Neural crest cell (in vitro differentiated cells): ENCODE measurements at places on chromosomes 16 and 17.

DNA sequence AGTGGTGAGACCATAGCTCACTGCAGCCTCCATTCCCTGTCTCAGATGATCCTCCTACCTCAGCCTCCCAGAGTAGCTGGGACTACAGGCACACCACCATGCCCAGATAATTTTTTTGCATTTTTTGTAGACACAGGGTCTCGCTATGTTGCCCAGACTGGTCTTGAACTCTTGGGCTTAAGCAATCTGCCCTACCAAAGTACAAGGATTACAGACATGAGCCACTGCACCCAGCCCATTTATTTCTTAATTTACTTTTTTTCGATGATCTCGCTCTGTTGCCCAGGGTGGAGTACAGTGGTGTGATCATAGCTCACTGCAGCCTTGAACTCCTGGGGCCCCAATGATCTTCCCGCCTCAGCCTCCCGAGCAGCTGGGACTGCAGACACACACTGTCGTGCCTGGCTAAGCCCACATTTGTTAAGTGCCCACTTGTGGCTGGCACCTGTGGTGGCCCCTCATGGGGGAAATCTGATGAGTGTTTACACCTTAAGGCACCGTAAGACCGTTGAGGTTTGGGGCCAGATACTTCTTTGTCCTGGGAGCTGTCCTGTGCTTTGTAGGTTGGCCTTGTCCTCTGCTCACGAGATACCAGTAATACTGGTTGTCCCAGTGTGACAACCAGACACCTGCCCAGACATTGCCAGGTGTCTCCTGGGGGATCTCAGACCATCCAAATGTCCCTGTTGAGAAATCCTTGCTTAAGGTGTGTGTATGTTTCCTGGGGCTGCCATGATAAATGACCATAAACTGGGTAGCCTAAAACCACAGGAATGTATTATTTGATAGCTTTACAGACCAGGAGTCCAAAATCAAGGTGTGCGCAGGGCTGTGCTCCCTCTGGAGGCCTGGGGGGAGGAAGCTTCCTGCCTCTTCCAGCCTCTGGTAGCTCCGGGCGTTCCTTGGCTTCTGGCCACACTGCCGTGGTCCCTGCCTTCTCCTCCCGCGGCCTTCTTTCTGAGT is 141.4 kb upstream of the GSE1 start:
- no peak for DNase-seq

DNA sequence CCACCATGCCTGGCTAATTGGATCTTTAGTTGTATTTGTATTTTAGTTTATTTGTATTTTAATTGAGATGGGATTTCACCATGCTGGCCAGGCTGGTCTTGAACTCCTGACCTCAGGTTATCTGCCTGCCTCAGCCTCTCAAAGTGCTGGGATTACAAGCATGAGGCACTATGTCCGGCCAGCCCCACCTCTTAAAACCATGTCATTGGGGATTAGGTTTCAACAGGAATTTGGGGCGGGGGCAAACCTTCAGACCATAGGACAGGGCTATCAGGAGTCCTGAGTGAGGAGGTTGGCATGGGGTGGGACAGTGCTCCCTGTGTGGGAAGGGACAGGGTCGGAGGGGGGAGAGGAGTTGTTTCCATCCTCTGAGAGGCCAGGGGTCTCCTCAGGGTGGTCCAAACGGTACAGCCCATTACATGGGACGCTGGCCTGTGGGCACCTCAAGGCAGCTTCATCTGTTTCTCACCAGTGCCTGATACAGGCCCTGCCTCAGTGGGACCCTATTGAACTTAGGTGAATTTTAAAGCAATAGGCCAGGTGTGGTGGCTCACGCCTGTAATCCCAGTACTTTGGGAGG is 21.6 kb downstream of the GAA start:
- DNase-seq, result no peak

DNA sequence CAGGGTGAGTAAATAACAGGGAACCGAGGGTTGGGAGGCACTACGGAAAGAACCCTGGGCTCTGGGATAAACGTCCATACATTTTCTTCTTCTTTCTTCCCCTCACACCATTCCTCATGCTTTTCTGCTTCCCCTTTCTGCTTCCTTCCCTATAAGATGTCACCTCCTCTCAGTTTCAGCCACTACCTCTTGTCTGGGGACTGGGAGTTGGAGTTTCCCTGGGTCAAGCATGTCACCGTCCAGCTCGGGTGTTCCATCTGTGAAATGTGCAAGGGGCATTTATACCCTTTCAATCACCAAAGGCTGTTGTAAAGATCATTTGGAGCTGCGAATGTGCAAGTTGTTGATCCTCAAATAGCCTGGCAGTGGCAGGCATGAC is 17.5 kb upstream of the CCL22 start:
- no peak for DNase-seq

- no peak for DNase-seq
These were observed 2.8 kb downstream of the IRX3 start for GRCh38 chr16:54283725-54284318.

DNA sequence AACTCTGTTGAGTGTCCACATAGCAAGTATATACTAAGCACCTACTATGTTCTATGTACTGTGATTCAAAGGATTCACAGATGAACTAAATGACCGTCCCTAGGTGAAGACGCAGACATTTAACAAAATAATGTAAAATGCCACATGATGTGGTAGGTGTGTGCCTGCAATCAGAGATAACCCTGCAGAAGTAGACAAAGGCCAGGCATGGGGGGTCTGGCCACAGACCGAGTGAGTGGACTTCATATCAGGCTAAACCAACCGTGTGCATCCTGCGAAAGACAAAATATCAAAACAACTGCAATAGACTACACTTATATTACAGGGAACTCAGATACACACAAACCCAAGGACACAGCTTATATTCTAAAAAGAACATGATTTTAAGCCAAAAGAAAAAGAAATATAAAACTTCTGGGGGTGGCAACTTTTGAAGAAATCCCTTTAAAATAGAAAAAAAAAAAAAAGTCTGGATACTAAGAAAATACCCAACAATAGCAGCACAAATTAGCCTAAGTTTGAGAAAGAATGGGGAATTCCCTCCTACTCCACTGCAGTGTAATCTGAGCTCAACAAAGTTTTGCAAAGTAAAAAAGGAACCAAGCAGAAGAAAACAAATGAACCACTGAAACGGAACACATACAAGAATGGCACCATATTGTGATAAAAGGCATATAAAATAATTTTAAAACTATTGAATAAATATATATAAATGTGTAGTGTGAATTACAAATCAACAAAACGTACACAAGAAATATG is 12.3 kb downstream of the HSDL1 start:
- DNase-seq, result no peak

GRCh38 chr17:31078290-31078689 is 16.5 kb upstream of the NF1 start:
- no peak for DNase-seq

DNA sequence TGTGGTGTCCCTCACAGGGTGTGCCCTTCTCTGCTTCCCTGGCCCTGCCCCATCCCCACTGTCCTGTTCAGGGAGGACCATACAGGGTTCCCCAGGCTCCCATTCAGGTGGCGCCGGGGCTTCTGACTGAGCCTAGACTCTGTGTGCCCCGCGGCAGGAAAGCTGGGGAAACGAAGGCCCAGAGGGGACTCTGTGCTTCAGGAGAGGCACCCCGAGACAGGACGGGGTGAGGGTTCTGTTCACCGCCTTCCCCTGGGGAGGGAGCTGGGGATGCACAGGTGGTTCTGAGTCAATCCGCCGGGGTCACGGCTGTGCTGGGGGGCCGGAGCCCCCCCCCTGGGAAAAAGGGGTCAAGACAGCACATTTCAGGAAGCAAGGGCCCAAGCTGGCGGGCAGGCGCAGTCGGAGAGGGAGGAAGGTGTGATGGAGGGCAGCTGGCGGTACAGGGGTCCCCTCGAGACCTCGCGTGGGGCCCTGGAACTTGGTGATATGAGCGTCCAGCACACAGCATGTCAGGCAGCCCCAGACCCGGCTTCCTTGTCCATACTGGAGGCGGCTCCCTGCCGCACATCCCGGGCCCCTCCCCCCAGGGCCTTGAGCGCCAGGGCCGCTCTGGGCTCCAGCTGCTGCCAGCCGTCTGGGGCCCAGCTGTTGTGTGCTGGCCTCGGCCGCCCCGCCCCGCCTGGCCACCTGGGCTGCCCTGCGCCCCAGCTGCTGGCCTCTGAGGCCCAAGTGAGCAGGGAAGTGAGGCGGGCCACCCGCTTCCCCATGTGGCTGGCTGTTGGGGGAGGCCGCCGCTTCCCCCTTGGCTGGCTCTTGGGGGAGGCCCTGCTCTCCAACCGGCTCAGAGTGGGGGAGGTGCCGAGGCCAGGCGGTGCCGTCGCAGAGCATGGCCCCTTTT is 5.6 kb upstream of the NOTUM start:
- DNase-seq, result peak; percentile 54

GRCh38 chr17:78151514-78152008 is 5.4 kb downstream of the C17orf99 start:
- DNase-seq, result no peak

DNA sequence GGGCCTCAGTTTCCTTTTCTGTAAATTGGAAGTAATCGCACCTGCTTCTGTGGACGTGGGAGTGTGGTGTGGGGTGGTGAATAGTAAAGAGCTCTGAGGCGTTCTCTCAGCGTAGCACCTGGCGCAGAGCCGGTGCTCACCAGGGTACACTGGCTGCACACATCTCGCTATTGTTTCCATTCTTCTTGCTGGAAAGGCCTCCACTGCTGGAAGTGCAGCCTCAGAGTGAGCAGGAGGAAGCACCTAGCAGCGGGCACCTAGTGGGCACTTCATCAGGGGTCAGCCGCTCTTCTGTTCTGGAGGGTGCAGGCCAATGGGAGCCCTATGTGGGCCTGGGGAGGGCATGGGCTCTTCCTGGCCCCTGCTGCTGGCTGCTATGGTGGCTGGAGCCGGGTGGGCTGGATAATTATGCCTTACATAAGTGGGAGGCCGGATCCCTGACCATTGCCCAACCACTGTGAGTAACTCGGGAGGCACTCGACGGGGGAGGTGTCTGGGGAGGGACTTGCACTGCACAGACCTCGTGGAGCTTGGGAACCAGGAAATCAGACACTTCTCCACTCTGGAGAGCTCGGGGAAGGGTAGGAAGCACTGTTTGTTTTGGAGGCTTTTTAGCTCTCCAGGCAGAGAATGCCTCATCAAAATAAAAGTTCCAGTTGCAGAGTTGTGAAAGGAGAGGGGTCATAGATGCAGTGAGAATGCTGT is 1.7 kb downstream of the MAP2K3 start:
- DNase-seq, result no peak

GRCh38 chr17:56786989-56787482 is 46.7 kb downstream of the C17orf67 start:
- no peak for DNase-seq

DNA sequence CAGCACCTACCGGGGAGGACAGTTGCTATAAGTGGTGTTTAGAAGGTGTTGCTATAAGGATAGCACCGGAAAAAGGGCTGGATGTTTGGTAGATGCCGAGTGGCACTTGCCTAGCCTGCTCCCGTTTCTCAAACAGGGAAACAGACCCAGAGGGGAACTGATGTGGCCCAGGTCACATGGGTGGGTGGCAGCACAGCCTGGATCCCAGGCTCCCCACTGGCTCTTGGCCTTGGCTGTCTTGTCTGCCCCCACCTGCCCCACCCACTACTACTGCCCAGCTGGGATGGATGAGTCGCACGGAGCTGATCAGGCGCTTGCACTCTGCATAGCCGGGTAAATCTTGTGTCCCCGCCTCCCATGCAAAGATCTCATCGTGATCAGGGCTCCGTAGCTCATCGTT is 7.2 kb downstream of the SMTNL2 start:
- no peak for DNase-seq

DNA sequence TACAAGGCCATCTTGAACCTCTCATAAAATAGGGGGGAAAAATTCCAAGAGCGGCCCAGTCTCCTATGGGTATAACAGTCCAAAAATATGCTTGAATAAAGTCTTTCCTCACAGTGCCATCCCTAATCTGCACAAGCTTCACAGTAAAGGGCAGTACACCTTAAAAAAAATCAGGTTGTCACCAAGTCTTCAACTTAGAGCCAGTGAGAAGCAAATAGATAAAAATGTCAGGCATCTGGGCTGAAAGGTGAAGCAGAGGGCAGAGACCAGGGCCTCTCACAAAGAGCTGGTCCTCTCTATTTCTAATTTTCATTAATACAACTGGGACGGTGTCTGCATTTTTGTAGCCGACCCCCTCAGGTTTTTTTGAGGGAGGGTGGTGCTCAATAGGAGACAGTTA is 82.9 kb downstream of the SSH2 start:
- DNase-seq, result no peak

- no peak for DNase-seq
These were observed 787 bp upstream of the CCL3L1 start for GRCh38 chr17:36197387-36197703.

- DNase-seq, result no peak
These were observed 3.1 kb upstream of the MED11 start for GRCh38 chr17:4728124-4728523.

GRCh38 chr17:79678736-79679255 is 51.9 kb upstream of the ENPP7 start:
- DNase-seq, result no peak

GRCh38 chr17:15472891-15473290 is 5.5 kb upstream of the CDRT4 start:
- no peak for DNase-seq

- DNase-seq, result no peak
These were observed 59.1 kb upstream of the CLEC18B start for GRCh38 chr16:74480150-74481029.

DNA sequence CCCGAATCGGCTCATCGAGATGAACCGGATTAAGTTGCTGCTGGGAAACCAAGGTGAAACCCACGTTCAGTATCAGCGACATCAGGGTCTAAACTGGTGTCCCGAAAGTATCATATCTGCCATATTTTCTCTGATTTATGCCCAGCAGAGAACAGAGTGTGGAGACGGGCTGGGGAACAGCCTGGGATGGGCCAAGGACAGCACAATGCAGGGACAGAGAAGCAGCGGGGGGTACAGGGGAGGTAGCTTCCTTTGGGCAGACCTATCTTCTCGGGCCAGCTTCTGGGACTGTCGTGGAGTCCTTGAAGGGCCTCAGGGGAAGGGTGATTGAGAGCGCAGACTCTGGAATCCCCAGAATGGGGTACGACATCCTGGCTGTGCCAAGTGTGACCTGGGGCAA is 17.5 kb upstream of the MLKL start:
- no peak for DNase-seq

DNA sequence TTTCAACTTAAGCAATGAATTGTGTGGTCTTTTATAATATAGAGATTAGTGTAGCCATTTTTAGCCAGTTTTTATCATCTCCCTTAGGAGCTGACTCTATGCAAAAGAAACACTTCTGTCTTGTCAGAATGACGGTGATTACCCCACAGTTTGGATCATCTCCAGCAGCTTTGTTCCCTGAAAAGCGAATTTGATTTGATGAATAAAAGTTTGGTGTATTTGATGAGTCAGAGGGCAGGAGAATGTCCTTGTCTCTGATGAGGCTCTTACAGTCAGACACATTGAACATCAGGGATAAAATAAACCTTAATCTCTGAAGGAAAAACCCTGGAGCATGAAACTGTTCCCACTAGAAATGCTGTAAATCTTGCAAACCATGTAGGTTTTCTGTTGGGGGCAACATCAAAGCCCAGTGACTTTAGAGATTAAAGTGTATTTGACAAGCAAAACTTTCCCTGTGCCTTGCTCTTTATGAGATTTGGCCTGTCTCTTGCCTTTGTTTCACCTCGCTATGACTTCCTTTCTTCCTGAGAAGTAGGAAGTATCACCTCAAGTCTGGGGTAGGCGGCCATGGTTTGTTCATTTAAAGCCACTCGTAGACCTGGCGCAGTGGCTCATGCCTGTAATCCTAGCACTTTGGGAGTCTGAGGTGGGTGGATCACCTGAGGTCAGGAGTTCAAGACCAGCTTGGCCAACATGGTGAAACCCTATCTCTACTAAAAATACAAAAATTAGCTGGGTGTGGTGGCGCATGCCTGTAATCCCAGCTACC is 209.3 kb downstream of the FTO start:
- DNase-seq, result no peak

GRCh38 chr16:80377096-80377956 is 163.5 kb upstream of the DYNLRB2 start:
- DNase-seq, result no peak

- no peak for DNase-seq
These were observed 26.8 kb upstream of the GOSR1 start for GRCh38 chr17:30450125-30451027.
